ENCODE measurements at places on chromosomes 13 and 19.

- DNase-seq = no peak
Measured at GRCh38 chr13:109998684-109999533, 212.5 kb upstream of the IRS2 start.

- no peak for DNase-seq
Measured at GRCh38 chr19:17527326-17527725, 15.9 kb downstream of the PGLS start.

GRCh38 chr19:38317104-38317612, 1.4 kb upstream of the YIF1B start:
- no peak for DNase-seq

DNA sequence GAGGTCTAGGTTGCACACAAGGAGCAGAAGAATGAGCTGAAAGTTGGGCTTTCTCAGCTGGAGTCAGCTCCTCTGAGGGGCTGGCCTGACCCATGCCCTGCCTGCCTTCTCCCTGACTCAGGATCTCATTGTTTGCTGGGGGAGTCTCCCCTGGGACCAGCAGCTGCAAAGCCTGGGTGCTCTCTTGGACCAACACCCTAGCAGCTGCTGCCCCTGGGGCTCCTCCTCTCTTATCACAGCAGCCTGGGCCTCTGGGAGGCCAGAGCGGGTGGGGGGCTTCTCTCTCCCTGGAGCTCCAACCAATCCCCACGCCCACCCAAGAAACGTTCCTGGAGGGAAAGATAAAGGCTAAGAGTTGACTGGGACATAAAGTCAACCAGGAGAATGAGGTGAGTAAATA, 1.6 kb upstream of the FCGBP start:
- no peak for DNase-seq

GRCh38 chr13:40048551-40048950, 393.1 kb downstream of the COG6 start:
- no peak for DNase-seq

GRCh38 chr13:47858042-47859025, 142.7 kb downstream of the SUCLA2 start:
- DNase-seq = no peak

DNA sequence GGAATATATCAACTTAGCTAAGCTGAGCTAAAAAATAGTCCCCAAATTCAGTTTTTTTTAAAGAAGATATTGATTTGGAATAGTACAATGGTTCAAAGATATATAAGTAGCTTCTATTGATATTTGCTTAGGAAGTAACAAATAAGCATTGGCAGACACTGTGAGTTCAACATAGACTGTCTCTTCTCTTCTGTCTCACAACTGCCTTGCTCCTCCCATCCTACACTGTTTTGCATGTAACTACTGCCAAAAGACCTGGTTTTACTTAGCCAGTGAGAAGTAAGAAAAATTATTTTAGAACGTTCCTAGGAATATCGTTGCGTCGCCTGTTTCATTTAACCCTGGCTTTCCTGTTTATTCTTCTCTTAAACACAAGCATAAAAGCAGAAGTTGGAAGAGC, 859.0 kb upstream of the SPRY2 start:
- no peak for DNase-seq

- DNase-seq = no peak
Measured at GRCh38 chr13:97627566-97627965, 193.6 kb downstream of the RAP2A start.

GRCh38 chr13:45695198-45695730, 6.9 kb upstream of the CBY2 start:
- DNase-seq = peak; percentile 5

DNA sequence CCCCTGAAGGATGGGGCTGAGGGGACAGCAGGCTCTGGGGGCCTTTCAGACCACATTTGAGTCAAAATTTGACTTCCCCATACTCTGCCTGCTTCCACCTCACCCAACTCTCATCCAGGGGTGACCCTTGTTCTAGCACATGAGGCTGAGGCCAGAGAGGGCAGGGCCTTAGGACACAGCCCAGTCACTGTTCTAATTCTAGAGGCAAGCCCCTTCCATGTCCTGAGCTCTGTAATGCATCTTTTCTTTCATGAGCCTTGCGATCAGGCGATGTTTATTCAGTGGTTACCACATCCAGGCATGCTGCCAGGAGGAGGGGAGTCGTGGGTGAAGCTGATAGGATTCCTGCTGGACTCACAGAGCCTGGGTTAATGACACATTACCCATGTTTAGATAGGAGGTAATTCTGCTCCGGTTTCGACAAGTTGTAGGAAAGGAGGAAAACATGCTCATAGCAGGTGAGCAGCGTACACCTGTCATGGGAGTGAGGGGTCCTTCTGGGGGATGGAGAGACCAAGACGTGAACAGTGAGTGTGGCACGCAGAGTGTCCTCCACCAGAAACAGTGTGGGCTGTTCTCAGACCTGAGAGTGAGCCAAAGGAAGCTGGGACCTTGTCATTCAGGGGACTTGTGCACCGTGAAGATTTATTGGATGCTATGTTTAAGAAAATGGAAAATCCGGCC, 9.3 kb downstream of the RPS9 start:
- no peak for DNase-seq

DNA sequence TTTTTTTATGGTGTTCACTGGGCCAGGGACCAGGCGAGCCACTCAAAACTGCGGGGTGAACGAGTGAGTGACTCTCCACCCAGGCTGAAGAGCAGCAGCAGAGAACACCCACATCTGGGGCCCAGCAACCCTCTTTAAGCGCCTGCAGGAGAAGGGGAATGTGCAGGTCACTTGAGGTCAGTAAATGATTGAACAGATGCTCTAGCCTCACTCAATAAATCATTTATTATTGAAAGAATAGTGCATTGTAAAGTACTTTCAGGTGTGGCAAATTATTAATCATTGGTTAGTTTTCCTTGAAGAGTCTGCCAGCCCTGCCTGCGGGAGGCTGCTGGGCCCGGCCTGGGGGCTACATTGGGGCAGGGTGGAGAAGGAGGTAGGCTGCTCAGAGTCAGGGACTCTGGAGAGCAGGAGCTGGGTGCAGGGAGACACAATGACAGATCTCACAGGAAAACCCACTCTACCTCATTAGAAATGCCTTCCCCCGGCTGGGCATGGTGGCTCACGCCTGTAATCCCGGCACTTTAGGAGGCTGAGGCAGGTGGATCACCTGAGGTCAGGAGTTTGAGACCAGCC, 42.5 kb downstream of the ABCC4 start:
- no peak for DNase-seq

- no peak for DNase-seq
Measured at GRCh38 chr19:5046339-5047039, 77.6 kb downstream of the KDM4B start.

GRCh38 chr13:108963846-108964600, 334.6 kb downstream of the MYO16 start:
- no peak for DNase-seq

- no peak for DNase-seq
Measured at GRCh38 chr13:27926644-27927434, 7.0 kb downstream of the PDX1 start.

GRCh38 chr19:45068041-45068440, 8.2 kb downstream of the ZNF296 start:
- DNase-seq = no peak

- DNase-seq = no peak
Measured at GRCh38 chr13:68509734-68510621, 1279.8 kb upstream of the PCDH9 start.

DNA sequence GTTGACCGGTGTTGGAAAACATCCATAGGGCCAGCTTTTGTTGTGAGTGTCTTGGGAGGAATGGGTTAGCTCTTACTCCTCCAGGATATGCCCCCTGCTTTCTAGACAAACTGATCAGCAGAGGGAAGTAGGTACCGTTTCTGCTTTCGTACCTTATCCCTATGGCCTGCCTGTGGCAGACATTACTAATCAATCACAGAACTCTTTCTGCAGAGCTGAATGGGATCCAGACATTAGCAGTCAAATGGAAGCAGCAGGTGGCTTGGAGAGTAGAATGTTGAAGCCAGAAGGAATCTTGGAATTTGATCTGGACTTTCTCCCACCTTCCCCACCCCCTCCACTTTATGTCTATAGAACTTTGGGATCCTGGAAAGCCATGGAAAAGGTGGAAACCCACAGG, 17.1 kb downstream of the NWD1 start:
- no peak for DNase-seq

DNA sequence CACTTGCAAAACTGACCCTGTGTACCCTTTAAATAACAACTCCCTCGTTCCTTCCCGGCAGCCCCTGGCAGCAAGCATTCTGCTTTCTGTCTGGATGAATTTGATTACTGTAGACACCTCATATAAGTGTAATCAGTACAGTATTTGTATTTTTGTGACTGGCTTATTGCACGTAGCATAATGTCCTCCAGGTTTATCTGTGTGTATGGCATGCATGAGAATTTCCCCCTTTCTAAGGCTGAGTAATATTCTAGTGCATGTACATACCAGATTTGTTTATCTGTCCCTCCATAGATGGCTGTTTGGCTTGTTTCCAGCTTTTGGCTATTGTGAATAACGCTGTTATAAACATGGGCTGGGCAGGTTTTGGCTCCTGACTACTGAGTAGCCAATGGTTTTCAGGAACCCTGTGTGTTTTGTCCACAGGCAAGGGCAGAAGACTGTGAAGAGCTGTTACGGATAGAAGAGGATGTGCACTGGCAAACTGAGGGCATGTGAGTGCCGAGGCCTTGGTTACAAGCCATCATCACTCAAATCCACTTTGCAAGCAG, 98.0 kb downstream of the ESD start:
- DNase-seq = no peak

DNA sequence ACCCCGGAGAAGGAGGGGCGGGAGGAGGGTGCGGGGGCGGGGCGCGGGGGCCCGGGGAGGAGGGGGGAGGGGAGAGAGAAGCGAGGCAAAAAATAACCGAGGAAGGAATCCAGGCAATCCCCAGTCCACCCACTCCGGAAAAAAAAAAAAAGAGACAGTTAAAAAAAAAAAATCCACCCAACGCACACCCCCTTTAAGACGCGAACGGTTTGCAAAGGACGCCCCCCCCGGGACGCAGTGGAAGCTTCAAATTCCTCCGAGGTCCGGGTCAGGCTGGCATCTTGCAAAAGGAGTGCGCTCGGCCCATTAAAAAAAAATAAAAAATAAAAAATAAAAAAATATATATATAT, at the start of gene CACNA1A:
Gene CACNA1A, minus strand, starts transcription at position 9 of the 350 bp plus-strand sequence. CDS start 255 bp downstream, outside the sequence.
- DNase-seq = no peak

DNA sequence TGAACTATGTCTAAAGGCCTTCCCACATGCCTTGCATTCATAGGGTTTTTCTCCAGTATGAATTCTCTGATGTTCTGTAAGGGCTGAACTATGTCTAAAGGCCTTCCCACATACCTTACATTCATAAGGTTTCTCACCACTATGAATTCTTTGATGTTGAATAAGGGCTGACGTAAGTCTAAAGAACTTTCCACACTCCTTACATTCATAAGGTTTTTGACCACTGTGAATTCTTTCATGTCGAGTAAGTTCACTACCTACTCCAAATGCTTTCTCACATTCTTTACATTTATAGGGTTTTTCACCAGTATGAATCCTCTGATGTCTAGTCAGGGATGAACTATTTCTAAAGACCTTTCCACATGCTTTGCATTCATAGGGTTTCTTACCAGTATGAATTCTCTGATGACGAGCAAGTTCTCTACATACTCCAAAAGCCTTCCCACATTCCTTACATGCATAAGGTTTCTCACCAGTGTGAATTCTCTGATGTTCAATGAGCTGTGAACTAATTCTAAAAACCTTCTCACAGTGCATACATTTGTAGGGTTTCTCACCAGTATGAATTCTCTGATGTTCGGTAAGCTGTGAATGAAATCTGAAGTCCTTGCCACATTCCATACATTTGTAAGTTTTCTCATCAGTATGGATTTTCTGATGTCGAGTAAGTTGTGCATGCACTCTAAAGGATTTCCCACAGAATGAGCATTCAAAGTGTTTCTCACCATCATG, 19.1 kb upstream of the ZNF260 start:
- DNase-seq = no peak

DNA sequence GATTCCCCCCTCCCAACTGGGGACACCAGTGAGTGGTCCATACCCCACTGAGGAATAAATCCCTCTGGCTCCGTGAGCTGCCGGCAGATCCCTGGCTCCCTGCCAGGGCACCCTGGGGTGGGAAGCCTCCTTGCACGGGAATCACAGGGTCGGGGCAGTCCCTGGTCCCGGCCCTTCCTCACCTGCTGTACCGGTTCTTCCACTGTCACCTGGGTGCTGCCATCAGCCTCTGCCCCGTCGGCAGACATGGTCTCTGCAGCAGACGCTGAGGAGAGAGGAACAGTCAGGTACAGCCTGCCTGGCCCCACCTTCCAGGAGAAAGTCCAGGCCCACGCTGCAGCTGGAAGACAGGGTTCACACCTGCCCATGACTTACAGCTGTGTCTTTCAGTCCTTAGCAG, 6.3 kb downstream of the PLIN3 start:
- DNase-seq = no peak

- no peak for DNase-seq
Measured at GRCh38 chr19:3554254-3555083, 2.9 kb downstream of the MFSD12 start.

GRCh38 chr19:51071095-51071405, 6.2 kb upstream of the KLK13 start:
- no peak for DNase-seq

GRCh38 chr13:72071713-72072112, 204.7 kb upstream of the DACH1 start:
- DNase-seq = no peak

DNA sequence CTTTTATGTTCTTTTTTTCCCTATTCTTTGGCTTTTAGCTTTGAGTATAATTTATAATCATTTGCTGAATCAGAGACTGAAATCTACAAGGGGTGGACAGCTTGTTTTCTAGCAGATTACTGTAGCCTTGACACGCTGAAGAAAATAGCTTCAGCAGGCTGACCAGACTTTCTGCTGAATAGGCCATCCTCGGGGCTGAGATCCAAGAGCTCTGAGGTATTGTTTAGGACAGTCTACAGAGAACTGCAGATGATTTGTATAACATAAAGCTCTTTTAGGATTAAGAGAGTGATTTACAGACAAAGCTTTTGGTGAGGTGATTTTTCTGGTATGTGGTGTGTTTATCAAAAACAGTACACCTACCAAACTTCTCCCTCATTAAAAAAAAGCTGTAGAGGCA, 16.8 kb downstream of the POLR1D start:
- no peak for DNase-seq

DNA sequence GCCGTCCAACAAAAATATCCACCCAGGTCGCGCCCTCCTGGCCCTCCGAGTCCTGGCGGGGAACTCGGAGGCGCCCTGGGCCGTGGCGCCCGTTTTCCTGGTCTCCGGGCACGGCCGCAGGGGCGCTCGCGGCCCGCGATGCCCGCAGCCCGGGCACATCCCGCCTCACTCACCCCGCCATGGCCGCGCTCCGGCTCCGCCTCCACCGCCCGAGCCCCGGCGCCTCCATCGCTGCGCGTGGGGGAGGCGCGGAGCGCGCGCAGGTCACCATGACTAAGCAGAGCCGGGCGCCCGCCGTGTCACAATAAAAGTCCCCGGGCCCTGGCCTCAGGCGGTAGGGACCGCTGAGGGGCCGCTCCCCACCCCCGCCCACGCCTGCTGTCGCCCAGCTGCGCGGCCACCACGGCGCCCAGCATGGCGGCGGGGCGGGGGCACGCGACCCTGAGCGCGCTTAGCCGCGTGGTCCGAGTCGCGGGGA, 593 bp downstream of the KEAP1 start:
- peak; percentile 86 for DNase-seq

- DNase-seq = peak; percentile 94
Measured at GRCh38 chr19:52189735-52190486, at the start of gene PPP2R1A. Gene PPP2R1A (plus strand): TSS chr19:52190052. CDS start chr19:52190097, 45 bp downstream.

GRCh38 chr13:42393573-42394360, 121.8 kb downstream of the AKAP11 start:
- no peak for DNase-seq
